Stimulated activated CD4-positive, alpha-beta T cell treated with anti-CD3 and anti-CD28 coated beads, TNF-alpha, amount 100 ng/mL, for 1 hour (primary cell): ENCODE measurements at places on chromosomes 16 and 17.

DNA sequence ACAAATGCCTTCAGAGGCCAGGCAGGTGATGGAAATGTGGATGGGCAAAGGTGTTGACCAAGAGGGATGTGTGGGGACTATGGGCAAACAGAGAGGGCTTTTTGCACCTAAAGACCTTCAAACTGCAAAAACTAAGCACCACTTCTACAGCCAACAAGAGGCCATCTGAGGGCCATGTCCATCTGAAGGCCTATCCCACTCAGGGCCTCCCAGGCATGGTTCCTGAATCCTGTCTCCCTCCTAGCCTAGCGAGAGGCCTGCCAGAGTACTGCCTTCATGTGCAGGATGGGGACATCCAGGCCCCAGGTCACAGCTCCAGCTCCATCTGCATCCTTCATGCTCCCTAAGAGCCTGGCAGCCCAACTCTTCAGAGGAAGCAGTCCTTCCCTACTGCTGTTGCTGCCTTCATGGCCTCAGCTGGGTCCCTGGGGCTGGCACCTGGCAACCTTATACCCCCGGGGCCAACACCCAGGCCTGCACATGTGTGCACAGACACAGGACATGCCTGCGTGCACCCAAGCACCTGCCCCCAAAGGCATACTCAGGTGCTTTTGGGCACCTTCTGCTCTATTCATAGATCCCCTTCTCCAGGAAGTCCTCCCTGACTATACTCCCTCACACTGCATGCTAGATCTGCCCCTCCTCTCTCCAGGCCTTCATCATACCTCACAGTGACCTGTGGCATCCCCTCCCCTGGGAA, 95.2 kb downstream of the C16orf78 start:
- DNase-seq: no peak

GRCh38 chr17:78396441-78397337, 18.2 kb downstream of the PGS1 start:
- DNase-seq: no peak

GRCh38 chr16:67423611-67424260, 7.2 kb upstream of the HSD11B2 start:
- DNase-seq: no peak

DNA sequence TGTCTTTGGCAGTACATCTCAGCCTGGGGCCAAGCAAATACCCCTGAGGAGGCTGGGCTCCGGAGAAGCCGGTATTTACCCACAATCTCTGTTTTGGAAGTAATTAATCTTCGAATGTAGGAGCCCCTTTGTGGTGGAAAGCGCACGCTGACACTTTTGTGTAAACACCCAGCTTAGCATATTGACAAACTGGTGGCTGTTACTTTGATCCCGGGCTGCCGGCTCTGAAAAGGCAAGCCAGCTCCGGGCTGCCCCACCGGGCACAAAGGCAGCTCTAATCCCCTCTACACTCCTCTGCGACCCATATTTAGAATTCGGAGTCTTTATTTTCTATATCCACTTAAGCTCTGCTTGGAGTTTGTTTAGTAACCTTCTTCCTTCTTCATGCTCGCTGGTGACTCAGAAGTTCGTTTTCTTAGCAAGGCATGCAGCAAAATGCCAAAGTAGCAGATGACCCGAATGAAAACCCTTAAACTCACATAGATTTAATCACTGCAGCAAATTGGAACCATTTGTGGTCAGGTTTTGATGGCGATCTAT, 144.0 kb upstream of the IRX3 start:
- DNase-seq: no peak

DNA sequence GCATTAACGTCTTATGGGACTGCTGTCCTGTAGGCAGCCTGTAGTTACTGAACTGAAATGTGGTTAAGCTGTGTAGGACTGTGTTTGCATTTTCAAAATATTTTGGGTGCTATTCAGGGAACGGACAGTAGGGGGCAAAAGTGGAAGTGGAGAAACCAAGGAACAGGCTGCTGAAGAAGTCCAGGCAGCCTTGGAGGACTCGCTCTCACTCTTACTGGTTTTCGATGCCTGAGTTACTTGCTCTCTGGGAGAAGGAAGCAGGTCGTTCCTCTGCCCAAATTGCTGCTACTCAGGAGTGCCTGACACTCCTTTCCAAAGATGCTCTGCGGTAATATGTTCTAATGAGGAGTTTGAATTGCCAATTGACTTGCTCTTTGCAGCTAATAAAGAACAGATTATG, 64.5 kb upstream of the RBFOX1 start:
- DNase-seq: no peak

- no peak for DNase-seq
These were observed 84.8 kb downstream of the SNX11 start for GRCh38 chr17:48192321-48192731.

DNA sequence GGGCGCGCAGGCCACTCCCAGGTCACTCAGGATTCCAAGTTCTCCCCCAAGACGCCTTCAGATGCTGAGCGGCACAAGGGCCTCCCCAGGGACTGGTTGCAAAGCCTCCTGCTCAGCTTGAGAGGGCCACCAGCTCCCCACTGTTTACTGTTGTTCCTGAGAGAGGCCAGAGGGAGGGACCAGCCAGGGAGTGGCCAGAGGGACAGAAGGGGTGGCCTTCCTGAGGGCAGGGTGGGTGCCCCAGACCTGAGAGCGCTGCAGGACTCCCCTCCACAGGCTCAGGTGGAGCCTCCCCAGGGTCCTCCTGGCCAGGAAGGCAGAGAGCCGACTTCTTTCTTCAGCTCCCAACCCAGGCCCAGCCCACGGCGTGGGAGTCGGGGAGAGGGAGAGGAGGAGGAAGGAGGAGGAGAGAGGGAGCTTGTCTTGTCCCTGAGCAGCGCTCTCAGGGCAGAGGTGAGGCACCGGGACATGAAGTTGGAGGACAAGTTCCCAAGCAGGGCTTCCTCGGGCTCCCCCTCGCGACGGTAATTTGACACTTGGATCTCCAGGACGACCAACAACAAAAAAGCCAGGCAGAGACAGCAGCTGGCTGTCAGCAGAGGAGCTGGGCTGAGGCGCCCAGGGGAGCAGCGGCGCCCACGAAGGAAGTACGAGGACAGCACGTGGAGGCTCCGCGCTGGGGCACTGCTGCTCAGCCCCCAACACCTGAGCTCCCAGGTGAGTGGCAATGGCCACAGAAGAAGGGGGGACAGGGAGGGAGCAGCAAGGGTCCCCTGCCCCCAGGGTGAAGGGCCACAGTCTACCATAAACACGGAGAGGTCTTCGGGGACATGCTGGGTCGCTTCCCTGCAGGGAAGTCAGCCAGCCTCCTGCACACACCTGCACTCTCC, 497 bp downstream of the SMIM5 start:
- DNase-seq: peak; percentile 28

GRCh38 chr16:67544844-67545664, 16.4 kb downstream of the RIPOR1 start:
- no peak for DNase-seq

- no peak for DNase-seq
These were observed 2032.8 kb downstream of the TP53TG3F start for GRCh38 chr16:35492225-35492624.

- no peak for DNase-seq
These were observed 3.5 kb downstream of the SPDYE4 start for GRCh38 chr17:8754890-8755289.

- no peak for DNase-seq
These were observed at the start of gene HIGD1B for GRCh38 chr17:44847586-44847985. Gene HIGD1B (plus strand): TSS chr17:44847883. CDS start chr17:44848153, 270 bp downstream.

- DNase-seq: no peak
These were observed 17.7 kb upstream of the CORO6 start for GRCh38 chr17:29640413-29640812.

DNA sequence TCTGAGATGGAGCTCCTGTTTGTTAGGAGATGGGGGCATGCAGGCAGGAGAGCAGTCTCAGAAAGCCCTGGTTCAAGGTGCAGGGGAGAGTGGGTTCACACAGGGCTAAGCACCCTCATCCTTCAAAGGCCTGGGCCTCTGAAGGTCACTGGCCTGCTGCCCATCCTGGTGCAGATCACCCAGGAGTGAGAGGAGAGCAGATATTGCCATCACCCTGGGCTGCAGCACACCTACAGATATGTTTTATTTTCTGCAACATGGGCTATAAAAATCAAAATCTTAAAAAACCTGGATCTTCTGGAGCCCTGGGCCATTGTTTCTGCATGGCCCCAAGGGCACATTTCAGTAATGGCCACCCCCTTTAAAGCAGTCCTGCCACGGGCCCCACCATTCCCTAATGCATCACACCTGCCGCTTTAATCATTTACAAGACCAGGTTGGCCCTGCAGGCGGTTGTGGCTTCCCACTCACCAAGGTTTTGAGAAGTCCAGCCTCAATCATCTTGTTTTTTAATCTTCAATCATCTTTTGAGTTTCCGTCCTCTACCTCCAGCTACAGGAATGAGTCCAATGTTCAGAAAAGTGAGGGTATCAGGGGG, 20.4 kb upstream of the NUP93 start:
- no peak for DNase-seq

DNA sequence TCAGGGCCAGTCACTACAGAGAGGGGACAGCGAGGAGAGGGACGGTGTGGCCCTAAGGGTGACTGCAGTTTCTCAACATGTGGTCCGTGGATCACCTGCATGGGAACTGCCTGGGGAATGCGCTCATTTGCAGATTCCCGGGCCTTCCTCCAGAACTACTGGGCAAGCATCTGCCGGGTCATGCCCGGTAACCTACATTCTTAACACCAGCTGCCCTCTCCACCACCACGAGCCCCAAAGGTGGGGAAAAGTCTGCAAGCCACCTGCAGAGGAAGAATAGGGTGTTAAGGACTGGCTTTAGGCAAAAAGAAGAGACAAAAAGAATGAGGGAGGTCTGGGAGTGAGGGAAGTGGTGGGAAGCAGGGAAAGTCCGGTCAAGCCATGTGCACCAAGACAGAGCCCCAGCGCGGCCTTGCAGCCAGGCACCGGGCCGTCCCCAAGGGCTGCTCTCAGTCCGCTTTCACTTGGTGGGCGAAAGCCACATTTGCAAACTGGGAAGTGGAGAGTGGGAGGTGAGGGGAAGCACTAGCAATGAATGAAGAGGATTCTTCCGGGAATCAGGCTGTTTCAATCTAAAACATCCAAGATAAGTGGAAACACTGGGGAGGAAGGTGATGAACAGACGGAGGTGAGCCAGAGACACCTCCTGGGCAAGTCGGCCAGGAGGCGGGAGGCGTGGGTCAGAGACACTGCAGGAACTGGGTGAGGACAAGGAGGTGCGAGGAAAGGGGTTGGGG, 70.3 kb downstream of the N4BP1 start:
- no peak for DNase-seq

DNA sequence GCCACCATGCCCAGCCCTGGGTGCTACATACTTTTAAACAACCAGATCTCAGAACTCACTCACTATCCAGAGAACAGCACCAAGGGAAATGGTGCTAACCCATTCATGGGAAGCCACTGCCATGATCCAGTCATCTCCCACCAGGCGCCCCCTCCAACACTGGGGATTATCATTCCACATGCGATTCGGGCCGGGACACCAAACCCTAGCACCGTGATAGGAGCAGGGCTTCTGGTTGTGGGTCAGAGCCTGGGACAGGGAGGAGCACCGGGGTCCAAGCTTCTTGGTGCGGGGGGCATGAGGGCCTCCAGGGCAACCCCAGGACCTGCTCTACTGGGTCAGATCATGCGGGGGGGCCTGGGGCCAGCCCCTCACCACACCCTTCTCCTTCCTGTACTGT, 4.5 kb downstream of the TMEM235 start:
- DNase-seq: no peak

GRCh38 chr16:57999366-57999970, 1.0 kb downstream of the ZNF319 start:
- DNase-seq: no peak

DNA sequence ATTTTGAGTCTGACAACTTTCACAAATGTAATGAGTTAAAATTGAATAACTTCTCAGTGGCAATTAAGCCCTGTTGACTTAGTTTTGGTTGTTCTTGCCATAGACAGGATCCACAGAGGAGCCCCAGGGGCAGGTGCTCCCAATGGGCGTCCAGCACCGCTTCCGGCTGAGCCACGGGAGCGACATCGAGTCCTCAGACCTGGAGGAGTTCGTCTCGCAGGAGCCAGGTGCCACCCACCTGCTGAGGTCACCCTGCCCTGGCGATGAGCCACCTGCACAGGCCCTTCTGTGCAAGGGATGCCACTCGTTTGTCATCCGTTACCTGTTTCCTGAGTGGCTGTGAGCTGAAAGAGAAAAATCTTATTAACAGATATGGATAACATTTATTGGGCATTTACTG, 10.7 kb downstream of the CCDC40 start:
- no peak for DNase-seq

DNA sequence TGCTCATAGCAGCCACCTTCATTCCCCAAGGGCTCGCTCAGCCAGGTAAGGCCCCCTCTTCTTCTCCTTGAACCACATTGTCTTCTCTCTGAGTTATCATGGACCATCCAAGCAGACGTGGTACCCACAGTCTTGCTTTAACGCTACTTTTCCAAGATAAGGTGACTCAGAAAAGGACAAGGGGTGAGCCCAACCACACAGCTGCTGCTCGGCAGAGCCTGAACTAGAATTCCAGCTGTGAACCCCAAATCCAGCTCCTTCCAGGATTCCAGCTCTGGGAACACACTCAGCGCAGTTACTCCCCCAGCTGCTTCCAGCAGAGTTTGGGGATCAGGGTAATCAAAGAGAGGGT, 272 bp downstream of the CCL2 start:
- no peak for DNase-seq

- no peak for DNase-seq
These were observed 69.8 kb upstream of the ANKFN1 start for GRCh38 chr17:56083475-56083874.

GRCh38 chr16:3149630-3150345, 15.0 kb downstream of the ZNF213 start:
- DNase-seq: no peak

GRCh38 chr16:27771201-27771910, 221.4 kb downstream of the KATNIP start:
- DNase-seq: no peak

GRCh38 chr16:13816701-13817100, 103.3 kb upstream of the ERCC4 start:
- DNase-seq: no peak

GRCh38 chr16:11552440-11552839, 34.3 kb downstream of the LITAF start:
- no peak for DNase-seq

DNA sequence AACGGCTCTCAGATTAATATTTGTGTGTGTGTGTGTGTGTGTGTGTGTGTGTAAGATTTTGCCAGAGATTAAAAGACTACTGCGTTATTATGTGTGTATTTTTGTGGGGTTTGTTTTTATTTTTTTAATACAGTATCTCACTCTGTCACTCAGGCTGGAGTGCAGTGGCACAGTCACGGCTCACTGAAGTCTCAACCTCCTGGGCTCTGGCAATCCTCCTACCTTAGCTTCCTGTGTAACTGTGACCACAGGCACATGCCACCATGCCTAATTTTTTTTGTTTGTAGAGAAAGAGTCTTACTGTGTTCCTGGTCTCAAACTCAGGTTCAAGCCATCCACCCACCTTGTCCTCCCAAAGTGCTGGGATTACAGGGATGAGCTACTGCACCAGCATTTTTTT, 87.2 kb downstream of the CYB561 start:
- DNase-seq: no peak

GRCh38 chr17:74199306-74200092, 4.0 kb upstream of the RPL38 start:
- DNase-seq: no peak

GRCh38 chr17:73824321-73824720, 180.1 kb upstream of the SDK2 start:
- no peak for DNase-seq
